Stimulated activated CD4-positive, alpha-beta T cell treated with anti-CD3 and anti-CD28 coated beads, Interleukin-12 subunit alpha, Interleukin-12 subunit beta, amount 100 ng/mL, for 4 hours (primary cell): ENCODE measurements at places on chromosomes 6 and 20.

DNA sequence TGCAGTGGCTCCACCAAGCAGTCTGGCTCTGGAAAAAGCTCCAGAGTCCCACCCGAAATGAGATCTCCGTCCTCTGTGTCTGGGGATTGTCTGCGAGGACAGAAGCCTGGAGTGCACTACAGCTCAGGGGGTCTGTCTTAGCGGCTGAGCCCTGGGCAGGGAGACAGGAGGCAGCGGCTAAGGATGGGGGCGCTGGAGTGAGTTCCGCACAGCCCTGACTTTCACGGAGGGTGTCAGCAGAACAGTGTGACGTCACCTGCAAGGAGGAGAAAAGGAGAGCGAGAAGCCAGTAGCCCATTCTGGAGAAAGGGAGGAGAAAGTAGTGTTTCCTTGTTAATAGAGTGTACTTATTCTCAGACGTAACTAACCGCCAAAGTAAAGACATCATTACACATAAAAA is 97.6 kb downstream of the FAM50B start:
- DNase-seq = no peak

DNA sequence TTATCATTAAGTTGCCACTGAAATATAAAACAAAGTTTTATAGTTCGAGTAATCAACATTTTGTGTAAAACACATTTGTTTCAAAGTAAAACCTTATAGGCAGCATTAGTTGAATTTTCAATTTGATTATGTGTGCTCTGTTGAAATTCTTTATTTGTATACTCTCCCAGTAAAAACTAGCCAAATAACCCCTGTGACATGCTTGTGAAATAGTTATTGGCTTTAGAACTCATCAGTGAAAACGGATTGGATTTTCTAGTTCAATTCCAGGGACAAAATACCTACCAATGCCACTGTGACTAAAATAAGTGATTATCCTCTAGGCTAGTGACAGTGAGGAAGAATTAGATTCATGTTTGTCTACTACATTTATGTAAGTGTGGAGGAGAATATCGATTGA is 212.9 kb downstream of the TMEM200A start:
- DNase-seq = no peak

DNA sequence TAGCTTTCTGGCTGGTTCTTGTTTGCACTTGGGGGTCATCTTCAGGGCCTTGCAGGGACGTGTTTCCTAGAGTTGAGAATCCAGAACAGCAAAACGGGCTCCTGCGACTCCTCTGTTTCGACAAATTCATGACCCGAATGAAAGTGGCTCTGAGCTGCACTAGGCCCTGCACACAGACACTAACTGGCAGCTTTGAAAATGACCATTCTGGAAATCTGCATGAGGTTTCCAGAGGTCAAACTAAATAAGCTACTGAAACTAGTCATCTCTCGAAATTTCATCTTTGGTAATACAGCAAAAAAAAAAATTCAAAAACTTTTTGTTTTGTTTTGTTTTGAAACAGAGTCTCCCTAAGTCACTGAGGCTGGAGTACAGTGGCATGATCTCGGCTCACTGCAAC is 15.5 kb upstream of the BMP7 start:
- DNase-seq = no peak

DNA sequence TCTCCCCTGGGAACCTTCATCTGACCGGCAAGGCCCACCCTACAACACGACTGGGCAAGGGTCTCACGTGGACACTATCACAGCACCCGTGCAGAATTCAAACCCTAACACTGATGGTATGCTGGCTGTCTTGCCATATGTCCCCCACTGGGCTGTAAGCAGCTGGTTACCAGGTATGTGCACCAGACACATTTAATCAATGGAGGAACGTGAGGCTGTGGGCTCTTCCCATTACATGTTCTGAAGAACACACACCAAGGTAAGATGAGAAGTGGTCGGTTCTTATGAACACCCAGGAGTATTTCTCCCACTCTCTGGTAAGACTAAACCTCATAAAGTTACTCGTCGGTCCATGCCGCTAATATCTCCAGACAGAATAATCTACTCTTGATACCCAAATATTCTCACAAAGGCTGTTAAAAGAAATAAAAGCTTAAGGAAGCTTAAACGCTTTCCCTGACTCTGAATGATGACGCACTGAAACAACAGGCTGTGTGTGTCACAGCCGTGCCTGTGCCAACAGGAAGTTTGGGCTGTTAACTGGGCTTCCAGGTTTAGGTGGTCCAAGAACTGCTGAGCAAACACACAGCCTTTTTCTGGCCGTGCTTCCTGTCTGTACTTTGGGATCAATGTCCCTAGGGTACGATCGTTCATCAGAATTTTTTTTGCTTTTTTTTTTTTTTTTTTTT is 75.3 kb downstream of the SLC23A2 start:
- DNase-seq = no peak

DNA sequence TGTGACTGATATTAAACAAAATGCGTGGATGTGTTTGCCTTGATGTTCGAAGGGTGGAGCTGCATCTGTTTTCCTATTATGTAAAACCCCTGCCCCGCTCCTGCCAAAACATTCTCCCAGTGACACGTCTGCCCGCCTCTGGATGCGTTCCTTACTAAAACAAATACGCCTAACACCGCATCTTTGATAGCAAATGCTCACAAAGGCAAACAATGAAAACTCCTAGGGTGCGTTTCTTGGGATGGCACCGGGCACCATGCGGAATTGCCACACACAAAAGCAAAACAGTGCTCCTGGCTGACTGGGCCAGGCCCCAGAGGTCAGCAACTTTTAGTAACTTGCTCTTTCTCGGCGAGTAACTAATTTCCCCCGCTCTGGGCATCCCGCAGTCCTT is 9.0 kb upstream of the FOXC1 start:
- DNase-seq = no peak
